ENCODE measurements at places on chromosomes 7 and 10.

- DNase-seq: no peak
These were observed 9.4 kb downstream of the STK17A start for GRCh38 chr7:43592326-43592725.

- no peak for DNase-seq
These were observed 77.3 kb downstream of the LRRN3 start for GRCh38 chr7:111168182-111168581.

DNA sequence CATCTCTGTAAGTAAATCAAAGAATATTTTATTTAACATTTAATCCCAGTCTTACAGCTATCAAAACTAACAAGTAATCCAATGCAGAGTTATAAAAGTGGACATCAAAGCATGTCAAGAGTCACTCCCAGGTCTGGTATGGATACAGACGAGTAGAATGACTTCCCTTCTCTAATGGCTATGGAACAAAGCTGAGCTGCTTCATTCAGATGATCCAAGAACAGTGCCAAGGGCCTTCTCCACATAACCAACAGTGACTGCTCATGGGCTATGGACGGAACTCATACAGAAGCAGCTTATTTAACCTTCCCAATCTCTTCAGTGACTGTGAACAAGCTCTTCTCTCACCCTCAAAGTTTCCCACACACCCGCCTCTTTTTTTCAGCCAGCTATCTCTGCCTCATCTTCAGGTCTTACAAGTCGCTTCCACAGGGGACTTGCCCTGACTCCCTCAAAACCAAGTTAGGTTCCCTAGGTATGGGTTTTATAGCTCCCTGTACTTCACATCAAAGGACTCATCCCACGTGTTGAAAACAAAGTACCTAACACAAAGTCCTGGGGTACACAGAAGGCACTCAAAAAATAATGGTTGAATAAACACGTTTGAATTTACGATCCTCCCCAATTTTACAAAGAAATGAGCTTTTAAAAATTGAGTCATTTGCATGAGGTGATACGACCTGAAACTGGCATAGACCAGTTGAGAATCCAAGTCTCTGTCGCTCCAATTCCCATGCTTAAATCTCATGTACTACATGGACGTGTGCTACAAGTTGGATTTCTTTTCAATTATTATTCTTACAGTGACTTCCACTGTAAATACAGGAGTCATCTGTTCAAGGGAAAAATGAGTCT, 3.1 kb downstream of the USP6NL start:
- DNase-seq: no peak

- no peak for DNase-seq
These were observed 83.9 kb downstream of the PIP4K2A start for GRCh38 chr10:22630234-22631174.

- no peak for DNase-seq
These were observed 50.4 kb downstream of the VKORC1L1 start for GRCh38 chr7:65923316-65923715.

- no peak for DNase-seq
These were observed 47.4 kb downstream of the PRPF18 start for GRCh38 chr10:13634207-13634606.

DNA sequence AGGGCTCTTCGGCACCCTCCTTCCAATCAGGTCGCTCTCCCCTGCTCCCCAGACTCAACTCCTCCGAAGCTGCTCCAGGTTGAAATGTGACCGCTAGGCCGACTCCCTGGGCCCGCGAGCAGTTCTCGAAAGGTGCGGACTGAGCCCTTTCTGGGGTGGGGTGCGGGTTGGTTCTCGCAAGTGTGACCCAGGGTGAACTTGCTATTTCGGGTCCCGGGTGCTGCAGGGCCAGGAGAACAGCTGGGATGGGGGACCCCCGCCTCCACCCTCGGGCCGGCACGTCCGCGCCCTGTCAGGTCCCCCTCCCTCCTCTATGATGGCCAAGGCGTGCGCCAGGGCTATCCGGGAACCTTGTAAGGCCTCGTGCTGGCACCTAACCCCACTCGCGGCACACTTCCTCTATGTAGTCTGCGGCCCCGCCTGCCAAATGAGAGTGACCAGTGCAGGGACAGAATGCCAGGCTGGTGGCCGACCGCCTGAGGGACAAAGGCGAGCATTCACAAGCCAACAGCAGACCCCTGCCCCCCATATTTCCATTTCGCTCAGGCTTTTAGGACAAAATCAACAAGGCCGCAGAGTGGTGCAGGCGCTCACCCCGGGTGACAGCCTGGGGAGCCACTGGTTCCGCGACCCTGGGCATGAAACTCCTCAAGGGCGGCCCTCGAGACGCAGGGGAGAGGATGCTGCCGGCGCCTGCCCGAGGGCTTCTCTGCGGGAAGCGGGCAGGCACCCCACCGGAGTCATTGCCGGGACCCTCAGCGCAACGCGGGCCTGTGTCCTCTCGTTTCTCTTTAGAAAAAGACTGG, 13.7 kb upstream of the HOXA13 start:
- DNase-seq: no peak

DNA sequence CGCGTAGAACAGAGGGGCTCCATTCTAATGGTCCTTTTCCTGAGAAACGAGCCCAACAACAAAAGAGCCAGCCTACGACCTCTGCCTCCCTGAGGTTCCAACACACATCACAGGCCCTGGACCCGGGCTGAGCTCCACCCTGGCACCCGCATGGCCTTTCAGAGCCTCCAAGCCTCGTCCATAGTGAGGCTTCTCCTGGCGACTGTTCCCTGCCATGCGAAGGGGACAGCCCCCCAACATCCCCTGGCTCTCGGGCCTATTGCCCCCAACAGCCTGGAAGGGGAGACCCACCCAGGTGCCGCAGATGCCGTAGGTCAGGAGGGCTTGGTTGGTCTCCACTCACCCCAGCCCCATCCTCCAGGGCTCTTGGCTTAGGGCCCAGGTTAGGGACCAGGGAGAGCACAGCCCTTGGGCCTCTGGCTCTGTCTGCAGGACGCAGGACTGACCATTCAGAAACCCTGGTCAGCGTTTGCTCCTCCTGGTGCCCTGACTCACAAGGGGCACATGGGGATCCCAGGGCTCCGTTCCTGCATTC, 91.5 kb downstream of the TCERG1L start:
- no peak for DNase-seq

DNA sequence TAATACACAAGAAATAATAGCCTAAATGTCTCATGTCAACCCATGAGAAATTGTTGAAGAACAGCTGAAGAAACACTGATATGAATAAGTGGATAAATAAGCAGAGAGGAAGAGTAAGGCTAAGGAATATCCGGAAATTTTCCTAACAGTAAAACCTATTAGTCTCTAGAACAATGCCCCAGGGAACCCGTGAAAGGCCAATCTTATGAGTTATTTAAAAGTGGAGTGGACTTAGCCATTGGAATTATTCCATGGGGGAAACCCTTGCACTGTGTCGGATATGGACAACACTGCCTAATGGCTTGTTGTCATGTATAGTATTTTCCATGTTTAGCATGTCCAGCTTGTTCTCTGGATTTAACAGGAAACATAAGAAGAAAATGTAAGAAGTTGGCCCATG, 217.2 kb upstream of the PLXNA4 start:
- no peak for DNase-seq

DNA sequence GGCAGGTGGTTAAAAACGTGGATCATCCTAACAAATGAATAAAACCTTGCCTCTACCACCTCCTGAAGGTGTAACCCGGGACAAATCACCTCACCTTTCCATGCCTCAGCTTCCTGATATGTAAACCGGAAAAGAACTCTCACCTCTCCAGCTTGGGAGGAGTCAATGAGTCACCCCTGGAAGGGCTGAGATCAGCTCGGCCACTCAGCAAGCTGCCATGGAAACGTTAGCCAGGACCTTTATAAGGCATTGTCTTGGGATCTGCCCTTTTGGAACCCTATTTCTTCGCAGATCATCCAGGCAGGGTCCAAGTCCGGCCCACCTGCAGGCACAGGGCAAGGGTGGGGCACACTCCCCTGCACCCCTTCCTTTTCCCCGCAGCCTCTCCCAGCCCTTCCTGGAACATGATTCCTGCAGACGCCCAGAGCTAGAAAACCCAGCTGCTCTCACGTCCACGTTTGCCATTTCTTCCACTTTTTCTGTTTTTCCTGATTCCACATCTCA, 81.6 kb upstream of the PFKP start:
- no peak for DNase-seq

GRCh38 chr7:20193873-20194272, 23.3 kb downstream of the MACC1 start:
- DNase-seq: no peak

DNA sequence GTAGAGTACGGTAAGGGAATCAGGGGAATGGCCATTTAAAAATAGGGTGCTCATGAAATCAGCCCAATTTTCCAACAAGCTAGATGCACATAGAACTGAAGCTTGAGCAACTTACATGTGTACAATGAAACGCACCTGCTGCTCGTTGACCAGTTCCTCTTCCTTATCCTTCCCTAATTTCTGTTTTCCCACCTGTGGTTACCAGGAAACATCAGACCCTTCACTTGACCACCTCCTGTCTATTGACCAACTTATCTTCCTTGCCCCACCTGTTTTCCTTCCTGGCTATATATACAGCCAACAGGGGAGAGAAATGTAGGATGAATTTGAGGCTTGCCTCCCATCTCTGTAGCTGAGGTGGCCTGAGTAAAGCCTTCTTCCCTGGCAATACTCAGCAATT, 37.8 kb upstream of the RAPGEF5 start:
- DNase-seq: no peak

- no peak for DNase-seq
These were observed 1.5 kb upstream of the TACR2 start for GRCh38 chr10:69418052-69418752.

DNA sequence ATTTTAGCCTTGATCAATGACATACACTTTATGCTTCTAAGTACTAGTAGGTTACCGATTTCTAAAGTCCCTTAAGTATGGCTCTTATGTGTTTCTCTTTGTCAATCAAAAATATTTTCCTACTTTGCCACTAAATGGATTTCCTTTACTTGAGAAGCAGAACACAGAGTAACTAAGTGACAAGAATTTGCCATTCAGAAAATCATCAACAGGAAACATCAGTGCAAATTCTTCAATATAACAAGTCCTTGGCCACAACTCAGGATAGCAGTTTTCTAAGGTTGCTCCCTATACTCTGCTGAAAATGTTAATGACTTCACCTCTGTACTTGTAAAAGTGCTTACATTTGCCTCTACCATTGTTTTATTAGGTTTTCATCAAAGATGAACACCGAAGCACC, 239.6 kb upstream of the SLC26A5 start:
- DNase-seq: no peak

DNA sequence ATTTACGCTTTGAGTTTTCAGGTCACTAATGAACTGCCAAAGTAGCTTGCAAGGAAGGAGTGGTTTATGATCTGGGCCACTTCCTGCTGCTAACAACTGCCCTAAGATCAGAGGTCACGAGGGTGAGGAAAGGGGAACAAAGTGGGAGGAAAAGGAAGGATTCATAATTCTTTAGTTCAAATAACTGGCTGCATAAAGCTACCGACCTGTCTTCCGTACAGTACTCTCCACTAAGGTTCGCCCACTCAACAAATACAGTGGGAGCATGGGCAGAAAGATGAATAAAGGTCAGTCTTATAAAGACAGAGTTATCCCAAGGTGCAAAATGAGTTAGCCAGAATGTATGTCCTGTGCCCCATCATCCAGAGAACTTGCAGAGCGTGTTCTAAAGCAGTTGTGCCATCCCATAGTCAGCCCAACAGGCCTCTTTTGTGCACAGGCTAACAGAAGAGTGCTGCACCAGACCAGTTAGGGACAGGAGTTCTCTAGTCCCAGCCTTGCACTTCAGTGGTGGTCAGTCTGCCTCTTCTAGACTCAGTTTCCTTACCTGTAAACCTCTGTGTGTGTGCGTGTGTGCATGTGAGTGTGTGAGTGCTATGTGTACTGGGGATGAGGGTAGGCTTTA, 65.9 kb downstream of the CREB3L2 start:
- no peak for DNase-seq

GRCh38 chr7:139566736-139567646, 43.5 kb downstream of the CLEC2L start:
- no peak for DNase-seq

- DNase-seq: no peak
These were observed 63.9 kb downstream of the GFRA1 start for GRCh38 chr10:116208956-116209567.

DNA sequence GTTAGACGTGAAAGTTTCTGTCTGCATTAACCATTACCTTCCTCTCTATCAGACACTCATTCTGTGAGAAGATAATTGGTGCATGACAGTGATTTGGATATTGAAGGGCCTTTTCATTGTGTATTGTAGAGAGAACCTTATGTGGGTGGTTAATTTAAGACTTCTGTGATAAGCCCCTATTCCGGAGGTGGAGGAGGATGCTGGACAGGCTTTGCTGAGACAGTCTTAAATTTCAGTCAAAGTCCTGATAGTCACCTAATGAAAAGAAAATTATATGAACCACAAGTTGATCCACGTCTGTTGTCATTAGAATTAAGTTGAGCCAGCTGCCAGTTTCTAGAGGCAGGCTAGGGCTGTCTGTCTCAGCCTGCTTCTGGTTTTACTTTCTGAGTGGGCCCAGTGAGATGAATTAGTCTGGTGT, 62.9 kb downstream of the CELF2 start:
- no peak for DNase-seq

DNA sequence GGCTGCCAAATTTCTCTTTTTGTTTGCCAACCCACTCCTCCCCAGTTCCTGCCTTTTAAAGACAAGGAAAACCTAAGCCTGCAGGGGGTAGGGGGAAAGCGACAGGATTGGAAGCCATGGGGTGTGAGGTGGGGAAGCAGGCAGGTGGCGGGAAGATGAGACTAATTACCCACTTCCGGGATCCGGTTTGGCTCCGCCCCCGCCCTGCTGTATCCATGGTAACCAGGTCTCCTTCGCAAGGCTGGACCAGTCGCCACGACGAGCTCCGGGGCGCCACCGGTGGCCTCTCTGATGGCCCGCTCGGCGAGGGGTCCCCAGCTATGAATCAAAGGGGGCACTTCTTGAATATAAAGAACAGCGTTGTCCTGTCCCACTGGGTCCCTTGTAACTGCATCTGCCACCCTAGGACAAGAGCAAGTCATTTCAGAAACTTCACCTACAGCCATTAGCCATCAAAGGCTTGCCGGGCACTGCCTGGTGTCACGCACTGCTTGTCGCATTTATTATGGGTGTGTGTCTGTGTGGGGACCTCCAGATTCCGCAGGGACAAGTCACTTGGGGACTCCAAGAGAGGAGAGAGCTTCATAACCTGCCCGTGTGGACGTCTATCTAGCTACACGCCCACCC, 55.4 kb upstream of the LMTK2 start:
- peak; percentile 12 for DNase-seq

- DNase-seq: no peak
These were observed 10.3 kb downstream of the WAPL start for GRCh38 chr10:86511027-86511865.

- no peak for DNase-seq
These were observed 24.9 kb downstream of the RGR start for GRCh38 chr10:84269773-84270172.

DNA sequence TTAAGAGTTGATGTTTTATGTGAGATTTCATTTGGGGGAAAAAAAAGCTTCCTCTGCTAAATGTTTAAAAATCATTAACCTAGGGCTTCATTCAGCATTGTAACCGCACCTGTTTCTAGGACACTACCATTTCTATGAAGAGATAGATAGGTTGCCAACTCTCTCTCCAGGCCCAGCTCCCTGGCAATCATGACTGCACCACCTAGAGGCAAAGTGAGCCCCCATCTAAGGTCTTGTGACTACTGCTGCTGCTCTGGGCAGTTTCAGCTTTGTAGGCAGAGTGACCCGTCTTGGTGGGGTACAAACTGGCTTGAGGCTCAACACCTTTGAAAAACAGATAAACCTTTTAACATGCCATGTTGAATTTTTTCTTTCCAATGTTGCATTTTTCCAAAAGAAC, 27.3 kb upstream of the MRC1 start:
- DNase-seq: no peak

- DNase-seq: no peak
These were observed 20.8 kb upstream of the SEPTIN7 start for GRCh38 chr7:35780070-35780469.

Measured in activated T-helper 1 cell treated with anti-CD3 and anti-CD28 coated beads, Interleukin-2, amount 50 U/mL, for 16 hours (primary cell).